ENCODE measurements at places on chromosomes 2 and 18.

DNA sequence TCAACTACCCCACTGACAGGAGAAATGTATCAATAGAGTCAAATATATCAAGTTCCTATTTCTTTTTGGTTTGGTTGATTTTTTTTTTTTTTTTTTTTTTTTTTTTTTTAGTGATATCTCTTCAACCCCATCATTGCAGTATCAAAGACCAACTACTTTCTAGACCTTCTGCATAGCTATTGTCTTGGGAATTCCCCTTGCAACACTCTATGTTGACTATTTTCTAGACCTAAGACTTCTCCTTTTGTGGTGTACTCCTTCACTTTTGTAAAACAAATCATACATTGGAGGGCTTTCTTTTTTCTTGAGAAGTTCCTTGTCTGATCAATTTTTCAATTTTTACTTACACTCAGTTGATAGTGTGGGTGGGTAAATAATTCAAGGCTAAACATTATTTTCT lies 46.5 kb upstream of the NR4A2 start:
- no peak for DNase-seq

DNA sequence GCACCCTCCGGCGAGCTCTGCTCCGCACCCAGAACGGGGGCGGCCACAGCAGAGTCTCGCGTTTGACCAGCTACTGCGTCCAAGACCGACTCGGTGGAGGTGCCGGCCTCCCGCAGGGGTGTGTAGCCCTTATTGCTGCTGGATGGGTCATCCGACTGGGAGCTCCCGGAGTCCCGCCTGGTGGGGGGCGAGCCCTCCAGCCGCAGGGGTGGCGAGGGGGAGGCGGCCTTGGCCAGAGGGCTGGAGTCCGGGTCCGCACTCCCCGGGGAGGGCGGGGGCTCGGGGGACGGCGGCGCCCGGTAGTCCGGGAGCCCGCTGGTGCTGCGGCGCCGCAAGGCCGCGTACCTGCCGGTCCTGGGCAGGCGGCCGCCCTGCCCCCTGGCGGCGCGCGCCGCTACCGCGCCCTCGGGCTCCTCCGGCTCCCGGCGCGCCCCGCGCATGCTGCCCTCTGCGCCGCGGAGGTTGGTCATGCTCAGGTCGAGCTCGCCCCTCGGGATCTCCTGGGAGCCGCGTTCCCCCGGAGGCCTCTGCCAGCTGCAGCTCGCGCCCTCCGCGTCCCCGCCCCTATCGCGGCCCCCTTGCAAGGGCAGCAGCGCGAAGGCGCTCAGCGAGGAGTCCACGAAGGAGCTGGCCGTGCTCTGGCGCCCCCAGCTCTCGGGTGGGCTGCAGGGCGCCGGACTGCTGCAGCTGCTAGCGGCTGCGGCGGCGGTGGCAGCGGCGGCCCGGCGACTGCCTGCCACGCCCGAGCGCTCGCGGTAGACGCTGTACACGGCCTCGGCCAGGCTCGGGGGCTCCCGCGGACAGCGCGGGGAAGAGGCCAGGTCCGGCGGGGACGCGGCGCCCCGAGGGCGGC lies 4.8 kb downstream of the TMEM200C start:
- DNase-seq: no peak

GRCh38 chr2:26251893-26252292 lies 7.2 kb downstream of the HADHB start:
- DNase-seq: peak; percentile 57

DNA sequence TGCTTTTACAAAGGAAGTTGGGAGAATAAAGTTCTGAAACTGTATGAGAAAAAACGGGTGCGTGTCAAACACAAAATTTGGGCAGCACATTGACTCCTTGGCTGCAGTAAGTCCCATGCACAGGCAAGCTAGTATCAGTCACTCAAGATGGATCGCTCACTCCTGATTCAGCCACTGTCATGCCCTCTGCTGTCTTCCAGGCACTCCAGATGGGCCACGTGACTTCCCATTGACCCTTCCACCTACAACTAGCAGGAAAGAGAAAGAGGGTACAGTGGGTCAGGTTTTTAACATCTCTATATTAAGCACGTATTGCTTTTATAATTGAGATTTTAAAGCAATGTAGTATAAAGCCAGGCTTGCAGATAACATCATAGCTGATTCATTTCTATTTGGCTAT lies 8.6 kb downstream of the ARHGEF33 start:
- no peak for DNase-seq

- no peak for DNase-seq
Observed at GRCh38 chr2:236830926-236831325, 254.8 kb upstream of the COPS8 start.

DNA sequence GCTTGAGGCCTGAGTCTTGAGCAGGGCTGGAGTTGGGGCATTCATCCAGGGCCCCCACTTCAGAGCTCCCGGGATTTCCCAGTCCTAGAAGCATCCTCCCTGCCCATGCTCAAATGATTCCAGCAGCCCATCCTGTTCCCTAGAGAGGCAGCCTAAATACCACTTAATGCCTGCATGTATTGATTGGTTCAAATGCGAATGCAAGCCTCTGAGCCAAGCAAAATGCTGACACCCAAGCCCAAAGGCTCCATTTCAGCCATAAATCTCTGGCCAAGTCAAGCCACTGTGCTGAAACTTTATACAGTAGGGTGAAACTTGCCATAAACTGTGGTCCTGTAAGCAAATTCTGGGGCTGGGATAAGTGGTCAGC lies 279.8 kb downstream of the CLIP4 start:
- DNase-seq: no peak

DNA sequence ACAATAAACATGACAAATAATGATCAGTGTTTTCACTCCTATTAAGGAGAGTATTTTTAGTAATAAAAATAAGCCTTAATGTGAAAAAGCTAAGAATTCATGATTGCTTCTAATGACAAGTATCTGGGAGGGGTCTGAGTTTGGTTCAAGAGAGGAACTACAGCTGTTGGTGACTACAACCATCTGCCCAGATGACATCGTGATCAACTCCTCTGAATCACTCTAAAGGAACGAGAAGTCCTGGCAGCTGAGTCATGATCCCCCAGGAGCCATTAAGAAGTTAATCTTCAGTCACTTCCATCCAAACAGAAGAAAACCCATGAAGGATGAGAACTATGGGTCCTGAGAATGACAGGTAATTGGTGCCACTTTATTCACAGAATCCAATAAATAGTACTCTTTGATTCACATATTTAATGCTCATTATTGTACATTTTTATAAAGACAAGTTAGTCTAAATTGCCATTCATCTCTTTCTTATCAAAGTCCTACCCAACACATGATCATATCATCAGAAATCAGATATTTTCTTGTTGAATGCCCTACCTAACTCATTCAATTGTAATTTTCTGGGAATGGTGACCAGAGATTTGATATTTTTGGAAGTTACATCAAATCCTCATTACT lies 6.8 kb downstream of the TFPI start:
- DNase-seq: no peak

DNA sequence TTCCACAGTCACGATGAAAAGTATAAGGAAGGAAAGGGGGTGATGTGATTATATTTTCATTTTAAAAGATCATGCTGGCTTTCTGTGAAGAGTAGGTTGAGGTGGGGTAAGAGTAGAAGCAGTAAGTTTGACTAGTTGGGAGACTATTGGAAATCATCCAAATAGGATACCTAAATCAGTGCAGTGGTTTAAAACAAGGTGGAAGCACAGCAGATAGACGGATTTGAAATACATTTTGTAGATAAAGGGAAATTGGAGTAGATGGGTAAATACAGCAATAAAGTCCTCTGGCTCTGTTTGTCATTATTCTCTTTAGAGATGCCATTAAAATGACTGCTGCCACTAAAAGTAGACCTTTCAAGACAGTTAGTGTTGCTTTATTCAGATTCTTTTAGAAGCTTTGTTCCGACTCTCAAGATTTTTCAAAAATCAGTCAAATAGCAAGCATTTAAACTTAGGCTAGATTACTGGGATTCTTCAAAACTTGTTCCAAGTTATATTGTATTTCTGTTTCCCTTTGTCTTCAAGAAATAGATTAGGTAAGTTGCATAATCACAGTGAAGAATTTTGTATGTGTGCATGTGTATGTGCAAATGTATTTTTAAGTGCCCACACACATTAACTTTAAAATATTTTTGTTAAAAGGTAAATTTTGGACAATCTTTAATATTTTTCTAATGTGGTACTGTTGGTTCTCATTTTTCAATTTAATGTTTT lies 61.7 kb upstream of the DTNA start:
- no peak for DNase-seq

DNA sequence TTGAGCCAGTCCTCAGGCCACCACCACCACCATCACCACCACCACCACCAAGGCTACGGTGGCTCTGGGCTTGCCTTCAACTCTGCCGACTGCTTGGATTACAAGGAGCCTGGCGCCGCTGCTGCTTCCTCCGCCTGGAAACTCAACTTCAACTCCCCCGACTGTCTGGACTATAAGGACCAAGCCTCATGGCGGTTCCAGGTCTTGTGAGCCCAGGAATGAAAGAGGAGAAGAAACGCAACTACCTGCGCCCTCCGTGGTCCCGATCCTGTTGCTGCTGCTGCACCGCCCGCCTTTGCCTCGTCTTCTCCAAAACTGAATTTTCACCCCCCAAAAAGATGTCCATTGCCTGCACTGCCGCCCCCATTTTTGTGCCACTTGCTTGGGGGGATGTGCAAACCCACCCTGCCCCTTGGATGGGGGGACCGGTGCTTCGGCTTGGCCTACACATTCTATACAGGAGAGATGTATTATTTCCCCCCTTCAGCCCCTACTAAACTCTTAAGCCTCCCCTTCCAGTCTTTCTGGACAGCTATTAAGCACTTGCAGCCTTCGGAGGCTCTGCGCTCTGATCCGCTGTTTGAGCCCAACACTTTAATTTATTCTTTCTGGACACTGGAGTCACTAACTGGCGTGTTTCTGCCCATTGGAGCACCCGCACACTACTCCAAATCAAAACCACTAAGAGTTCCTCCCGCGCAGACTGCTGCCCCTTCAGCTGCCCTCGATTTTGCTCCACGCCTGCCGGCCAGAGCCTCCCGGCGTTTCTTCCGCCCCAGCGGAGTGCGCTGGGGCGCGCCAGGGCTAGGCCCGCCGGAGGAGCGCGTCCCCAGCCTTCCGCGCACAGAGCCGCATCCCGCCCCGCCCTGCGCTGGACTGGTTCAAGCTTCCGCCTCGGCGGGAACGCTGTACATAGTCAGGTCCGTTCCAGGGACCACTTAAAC lies 5.7 kb downstream of the OTX1 start:
- no peak for DNase-seq

GRCh38 chr2:54772110-54772509 lies 48.6 kb downstream of the EML6 start:
- DNase-seq: no peak

- DNase-seq: no peak
Observed at GRCh38 chr2:160139991-160140390, 60.1 kb downstream of the ITGB6 start.

DNA sequence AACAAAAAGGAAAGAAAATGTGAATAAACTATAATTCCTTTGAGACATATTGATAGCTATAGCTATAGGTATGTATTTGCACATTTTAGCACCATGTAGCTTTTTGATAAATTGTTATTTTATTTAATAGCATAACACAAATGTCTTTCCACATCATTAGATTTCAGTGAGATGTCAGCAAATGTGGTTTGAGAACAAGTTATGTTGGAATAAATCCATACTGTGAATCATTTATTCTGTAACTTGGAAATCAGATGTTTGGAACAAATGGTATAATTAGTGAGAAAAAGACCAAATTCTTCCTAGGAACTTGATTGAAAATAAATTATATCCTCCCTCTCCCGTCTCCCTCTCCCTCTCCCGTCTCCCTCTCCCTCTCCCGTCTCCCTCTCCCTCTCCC lies 62.8 kb downstream of the NABP1 start:
- no peak for DNase-seq

DNA sequence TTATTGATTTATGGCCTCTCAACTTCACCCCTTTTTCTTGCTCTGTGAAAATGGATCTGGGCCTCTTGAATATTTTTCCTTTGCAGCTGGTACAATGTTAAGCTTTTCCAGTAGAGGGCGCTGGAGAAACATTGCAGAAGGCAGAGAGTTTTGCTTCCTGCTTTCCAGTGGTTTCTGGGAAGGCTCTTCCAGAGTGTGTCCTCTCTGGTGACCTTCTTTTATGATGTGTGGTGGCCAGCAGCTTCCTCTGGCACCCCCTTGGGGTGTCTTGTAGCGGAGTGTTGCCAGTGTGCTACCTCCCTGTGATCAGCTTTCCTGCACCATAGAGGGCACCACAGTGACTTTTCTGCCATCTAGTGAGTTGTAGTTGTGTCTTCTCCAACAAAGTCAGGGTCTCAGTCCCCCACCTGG lies 25.4 kb upstream of the MGAT5 start:
- no peak for DNase-seq

- no peak for DNase-seq
Observed at GRCh38 chr2:28082131-28082530, 191.6 kb downstream of the BABAM2 start.

DNA sequence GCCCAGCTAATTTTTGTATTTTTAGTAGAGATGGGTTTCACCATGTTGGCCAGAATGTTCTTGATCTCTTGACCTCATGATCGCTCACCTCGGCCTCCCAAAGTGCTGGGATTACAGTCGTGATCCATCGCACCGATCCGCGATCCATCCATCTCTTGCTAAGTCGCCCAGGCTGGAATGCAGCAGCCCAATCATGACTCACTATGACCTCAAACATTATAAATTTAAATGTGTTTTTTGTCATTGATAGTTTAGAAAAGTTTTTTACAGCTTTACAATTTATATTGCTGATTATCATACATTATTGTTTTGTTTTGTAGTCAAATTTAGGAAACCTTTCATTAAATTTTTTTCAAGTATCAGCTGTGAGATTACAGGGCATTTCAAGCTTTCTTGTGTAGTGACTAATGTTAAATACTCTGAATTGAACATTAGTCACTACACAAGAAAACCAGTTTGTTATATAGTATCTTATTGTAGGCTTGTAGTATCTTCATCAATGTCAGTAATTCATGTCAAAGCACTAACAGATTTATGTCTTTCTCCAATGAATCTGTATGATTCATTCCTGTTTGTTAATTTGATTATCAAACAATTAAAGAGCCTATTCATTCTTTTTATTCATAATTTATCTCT lies 37.5 kb downstream of the NR4A2 start:
- DNase-seq: no peak

GRCh38 chr2:131035112-131035825 lies 58.0 kb downstream of the FAM168B start:
- DNase-seq: no peak

- no peak for DNase-seq
Observed at GRCh38 chr2:39475006-39475405, 37.9 kb upstream of the MAP4K3 start.

DNA sequence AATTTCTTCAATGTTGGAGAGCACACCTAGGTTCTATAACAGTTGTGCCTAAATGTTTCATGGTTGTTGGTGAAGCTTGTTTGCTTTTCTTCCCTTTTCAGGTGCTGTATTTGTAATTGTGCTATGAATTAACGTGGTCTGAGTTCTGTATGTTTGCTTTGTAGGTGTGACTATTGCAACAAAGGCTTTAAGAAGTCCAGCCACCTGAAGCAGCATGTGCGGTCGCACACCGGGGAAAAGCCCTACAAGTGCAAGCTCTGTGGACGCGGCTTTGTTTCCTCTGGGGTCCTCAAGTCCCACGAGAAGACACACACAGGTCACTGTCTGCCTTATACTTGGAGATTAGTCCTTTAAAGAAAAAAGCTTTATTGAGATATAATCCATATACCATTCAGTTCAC lies 91.2 kb downstream of the ZNF236 start:
- DNase-seq: no peak

GRCh38 chr2:13884291-13884976 lies 748.1 kb upstream of the LRATD1 start:
- no peak for DNase-seq

GRCh38 chr18:45652303-45653080 lies 37.2 kb downstream of the SLC14A2 start:
- no peak for DNase-seq

Data from putamen (tissue), 1 donor.